T-helper 9 cell (primary cell): ENCODE measurements at places on chromosomes 6 and 20.

DNA sequence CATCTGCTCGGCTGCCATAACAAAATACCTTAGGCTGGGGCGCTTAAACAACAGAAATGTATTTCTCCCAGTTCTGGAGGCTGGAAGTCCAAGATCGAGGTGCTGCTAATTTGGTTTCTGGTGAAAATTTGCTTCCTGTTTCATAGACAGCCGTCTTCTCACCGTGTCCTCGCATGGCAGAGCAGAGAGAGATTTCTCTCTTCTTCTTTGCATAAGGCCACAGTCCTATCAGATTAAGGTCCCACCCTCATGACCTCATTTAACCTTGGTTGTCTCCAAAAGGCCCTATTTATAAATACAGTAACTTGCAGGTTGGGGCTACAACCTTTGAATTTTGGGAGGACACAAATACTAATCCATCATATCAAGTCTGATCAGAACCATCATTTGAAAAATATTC is 544.3 kb downstream of the KIF16B start:
- no peak for DNase-seq

- DNase-seq: no peak
Observed at GRCh38 chr6:40138273-40138720, 204.0 kb upstream of the MOCS1 start.

DNA sequence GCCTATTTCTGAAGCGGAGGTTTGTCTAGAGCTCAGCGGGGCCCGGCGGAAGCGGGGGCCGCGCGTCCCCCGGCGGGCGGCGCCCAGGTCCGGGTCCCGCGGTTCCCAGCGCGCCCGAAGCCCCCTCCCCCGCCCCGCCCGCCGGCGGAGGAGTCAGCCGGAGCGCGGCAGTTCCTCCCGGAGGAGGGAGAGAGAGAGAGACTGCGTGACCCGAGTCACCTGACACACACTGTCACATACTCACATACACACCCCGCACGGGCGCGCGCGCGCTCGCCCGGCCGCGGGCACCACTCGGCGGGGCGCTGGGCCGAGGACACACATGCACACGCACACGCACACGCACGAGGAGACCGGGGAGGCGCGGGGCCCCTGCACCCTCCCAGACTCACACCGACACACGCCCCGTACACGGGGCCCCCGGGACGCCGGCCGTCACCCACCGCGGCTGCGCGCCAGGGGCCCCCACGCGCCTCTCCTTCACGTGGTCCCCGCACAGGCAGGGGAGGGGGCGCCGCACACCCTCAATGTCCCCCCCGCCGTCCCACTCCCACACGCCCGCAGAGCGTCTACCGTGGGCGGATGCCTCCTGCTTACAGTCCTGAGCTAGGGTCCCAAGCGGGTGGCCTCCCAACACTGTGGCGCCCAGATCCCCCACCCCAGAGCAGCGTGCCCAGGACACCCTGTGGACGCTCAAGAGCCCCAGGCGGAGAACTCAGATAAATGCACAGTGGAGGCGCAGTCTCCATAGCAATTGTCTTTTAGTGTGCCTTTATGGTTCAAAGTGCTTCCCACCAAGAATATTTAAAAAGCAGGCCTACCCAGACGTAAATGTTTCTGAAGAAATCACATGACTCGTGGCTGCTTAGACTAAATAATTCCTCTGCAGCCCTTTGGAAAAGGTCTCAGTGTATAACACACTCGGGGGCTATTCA is at the start of gene RRAGD:
Gene RRAGD (minus strand): TSS at position 203 of the 935 bp plus-strand sequence. CDS start 280 bp downstream, outside the sequence.
- peak; percentile 40 for DNase-seq

GRCh38 chr6:75446241-75446880 is 47.2 kb downstream of the FILIP1 start:
- DNase-seq: no peak

DNA sequence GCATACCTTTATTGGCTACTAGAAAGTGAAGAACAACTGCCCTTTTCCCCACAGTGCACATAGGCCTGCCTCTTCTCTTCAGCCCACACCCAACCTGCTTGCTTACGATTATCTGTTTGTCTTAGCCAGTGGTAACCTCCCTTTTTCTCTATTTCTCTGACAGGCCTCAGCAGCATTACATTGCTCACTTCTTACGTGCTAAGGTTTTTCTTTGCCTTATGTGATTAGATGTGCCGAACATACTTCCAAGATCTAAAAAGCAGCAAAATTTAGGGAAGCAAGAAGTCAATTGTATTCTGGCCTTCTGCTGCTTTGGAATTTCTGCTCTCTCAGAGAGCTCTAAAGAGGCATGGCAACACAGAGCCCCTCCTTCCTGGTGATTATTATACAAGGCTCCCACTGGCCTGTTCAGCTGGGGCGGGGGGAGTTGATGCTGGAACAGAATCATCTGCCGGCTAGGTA is 7.0 kb downstream of the B4GALT5 start:
- DNase-seq: no peak

- no peak for DNase-seq
Observed at GRCh38 chr6:56671651-56672461, 29.2 kb upstream of the DST start.

DNA sequence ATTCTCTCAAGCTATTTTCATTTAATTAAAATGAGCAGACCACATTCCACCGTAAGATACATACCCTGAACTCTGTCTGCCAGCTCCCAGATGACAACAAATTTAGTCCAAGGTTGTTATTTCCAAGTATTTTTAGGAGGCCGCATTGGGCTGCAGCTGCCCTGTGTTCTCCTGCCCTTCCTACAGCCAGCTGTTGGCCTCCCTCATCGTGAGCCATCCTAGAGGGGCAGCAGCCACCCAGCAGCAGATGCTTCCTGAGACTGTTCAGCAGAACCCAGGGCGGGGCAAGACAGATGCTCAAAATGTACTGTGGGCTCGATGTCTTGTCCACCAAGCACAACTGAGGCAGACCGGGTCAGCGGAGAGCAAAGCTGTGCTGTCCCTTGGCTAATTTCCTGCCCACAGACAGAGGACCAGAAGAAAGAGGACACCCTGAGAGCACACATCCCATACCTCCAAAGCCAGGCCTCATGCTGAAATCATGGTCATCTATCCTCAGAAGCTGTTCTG is 16.4 kb downstream of the GABRR1 start:
- no peak for DNase-seq

GRCh38 chr6:91860541-91861335 is 1273.9 kb upstream of the MAP3K7 start:
- no peak for DNase-seq

DNA sequence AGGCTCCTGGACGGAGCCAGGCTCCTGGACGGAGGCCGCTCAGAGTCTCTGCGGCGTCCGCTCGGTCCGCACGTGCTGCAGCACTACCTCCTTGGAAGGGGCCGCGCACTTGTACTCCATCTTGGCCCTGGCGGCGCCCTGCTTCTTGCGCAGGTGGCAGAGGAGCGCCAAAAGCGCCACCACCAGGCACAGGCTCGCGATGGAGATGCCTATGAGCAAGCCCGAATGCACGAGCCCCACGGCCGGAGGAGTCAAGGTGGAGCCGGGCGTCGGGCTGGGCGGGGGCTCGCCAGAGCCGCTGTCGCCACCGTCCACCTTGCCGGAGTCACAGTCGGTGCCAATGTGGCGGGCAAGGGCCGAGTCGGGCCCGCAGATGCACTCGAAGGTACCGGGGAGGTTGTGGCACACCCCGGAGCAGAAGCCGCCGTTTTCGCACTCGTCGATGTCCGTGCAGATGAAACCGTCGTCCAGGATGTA is 1.7 kb downstream of the THBD start:
- no peak for DNase-seq

DNA sequence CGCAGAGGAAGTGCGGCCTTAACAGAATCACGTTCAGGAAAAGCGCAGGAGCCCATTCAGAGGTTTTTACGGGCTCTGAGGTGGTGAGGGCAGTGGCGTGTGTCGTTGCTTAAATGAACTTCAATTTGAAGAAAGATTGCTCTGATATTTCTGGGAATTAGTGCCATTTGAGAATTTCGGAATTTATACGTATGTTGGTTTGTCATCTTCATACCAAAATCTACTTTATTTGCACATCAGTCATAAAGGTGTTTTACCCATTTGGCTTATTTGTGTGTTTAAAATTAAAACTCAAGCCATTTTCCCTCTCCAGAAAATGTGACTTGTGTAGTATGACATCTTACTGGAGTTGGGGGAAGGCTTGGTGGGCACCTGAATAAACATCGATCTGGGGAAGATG is 48.1 kb upstream of the TULP4 start:
- no peak for DNase-seq

GRCh38 chr6:159438106-159438505 is 254.9 kb downstream of the SOD2 start:
- no peak for DNase-seq

DNA sequence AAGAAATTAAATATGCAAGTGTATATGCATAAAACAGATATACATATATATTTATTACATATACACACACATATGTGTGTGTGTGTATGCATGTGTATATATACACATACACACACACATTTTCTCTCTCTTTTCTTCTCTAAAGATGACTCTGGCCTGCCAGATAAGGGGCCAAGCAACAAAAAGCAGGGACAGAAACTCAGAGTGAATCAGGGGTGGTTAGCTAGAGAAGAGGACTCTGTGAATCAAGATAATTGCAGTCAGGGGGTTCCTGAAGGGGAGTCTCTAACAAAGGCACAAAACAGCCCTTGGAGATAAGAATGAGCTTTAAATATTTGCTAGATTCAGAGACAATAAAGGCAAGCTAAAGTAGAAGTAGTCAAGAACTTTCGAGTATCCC is 650.5 kb downstream of the UTRN start:
- no peak for DNase-seq

GRCh38 chr6:28923318-28924102 is at the start of gene TRIM27:
TRIM27 (minus strand) TSS chr6:28923985; CDS start chr6:28923632, 353 bp downstream.
- DNase-seq: peak; percentile 68

DNA sequence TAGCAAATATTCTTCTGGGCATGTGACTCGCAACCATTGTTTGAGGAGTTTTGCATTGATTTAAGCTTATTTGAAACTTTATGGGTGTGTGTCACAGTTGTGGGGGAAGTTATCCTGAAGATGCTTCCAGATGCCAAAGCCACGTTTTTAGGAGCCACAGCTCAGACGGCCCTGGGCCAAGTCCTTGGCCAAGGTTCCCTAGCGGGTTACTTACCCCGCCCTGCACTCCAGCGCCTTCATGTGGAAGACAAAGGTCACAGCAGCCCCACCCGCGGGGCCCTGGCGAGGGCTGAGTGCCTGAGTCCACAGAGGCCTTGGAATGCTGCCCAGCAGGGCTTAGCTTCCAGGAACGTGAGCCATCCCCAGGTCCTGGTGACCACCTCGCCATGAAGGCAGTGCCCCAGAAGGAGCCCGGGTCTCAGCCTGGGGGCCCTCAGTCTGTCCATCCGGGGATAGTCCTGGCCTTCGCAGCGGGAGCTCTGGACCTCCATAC is 308.3 kb downstream of the CDH4 start:
- no peak for DNase-seq

DNA sequence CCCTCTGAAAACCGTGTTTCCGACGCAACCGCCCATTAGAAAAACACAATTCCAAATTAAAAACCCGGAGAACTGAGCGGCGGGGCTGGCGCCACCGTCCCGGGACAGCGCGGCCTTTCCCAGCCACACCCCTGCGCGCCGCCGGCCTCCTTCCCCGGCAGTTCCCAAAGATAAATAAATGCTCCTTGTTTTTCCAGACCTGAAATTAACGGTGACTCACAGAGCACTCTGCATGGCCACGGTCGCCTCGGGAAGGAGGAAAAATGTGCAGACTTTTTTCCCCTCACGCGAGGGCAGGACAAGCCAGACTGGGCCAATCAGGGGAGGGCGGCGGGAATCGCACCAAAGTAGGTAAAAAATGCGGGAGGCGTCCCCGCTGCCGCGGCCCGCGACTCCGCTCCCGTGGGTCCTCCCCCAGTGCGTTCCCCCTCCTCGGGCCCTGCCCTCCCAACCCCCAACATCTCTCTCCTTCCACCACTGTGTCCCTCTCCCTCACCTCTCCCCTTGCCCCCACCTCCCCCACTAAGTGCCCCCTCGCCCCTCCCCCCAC is 828 bp upstream of the DSTN start:
- DNase-seq: no peak

GRCh38 chr20:39225536-39225935 is 263.4 kb downstream of the DHX35 start:
- DNase-seq: no peak

DNA sequence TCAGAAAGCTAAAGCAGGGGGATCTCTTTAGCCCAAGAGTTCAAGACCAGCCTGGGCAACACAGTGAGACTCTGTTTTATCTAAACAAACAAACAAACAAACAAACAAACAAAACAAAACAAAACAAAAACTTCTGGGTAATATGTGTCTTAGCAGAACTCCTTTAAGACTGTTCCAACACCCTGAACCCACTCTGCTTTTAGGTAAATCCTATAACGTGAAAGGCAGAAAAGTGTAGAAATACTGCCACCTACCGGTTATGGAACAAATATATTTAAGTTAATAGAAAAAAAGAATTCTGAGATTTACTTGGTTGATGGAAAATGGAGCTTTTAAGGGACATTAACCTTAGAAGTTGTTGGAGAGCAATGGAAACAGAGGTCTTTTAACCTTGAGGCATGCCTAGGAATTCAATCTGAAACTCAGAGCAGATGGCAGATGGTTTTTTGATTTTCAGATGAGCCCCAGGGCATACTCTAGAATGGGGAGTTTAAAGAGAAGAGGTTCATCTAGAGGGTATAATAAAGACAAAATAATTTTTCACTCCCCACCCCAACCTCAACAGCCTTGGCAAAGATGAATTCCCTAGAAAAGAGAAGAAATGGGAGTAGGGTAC is 38.5 kb downstream of the SOD2 start:
- no peak for DNase-seq

- no peak for DNase-seq
Observed at GRCh38 chr6:54992789-54993188, 146.2 kb downstream of the FAM83B start.

- DNase-seq: no peak
Observed at GRCh38 chr6:132763269-132763668, 5.6 kb upstream of the VNN2 start.

- DNase-seq: no peak
Observed at GRCh38 chr6:56334937-56335336, 87.6 kb upstream of the COL21A1 start.

- DNase-seq: no peak
Observed at GRCh38 chr6:116631379-116631990, 15.2 kb downstream of the RSPH4A start.

DNA sequence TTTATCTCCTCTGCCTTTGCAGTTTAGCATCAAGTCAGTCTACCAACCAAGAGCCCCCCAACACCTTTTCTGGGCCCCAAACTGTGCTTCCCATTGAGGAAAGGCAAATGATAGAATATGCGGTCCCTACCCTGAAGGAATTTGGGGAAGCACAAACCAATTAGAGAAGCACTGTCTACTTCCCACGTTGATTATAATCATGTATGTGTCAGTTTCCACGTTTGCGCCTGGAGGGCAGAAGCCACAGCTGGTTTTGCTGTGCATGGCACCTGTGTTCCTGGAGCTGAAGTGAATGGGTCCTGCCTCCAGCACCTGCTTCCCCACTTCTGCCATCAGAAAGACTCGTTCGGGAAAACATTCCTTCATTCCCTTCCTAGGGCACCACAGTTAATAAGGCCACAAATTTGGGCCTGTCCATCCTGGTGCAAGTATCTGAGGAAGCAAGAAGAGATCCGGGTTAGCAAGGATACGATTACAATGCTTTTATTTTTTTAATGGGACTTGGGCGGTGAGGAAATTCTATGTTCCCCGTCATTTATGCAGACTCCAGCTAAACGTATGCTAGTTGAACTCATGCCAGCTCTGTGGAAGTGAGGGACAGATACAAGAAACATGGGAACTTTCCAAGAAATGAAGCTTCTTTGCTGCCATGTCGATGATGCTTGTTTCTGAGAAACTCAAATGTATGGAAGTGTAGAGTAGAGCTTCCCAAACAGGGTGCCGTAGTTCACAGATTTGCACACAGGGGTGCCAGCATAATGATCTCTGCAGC is 333.5 kb downstream of the NRN1 start:
- DNase-seq: no peak
